Naive thymus-derived CD8-positive, alpha-beta T cell (primary cell): ENCODE measurements at places on chromosomes 2 and 18. TPM values are rescaled to one million over a fixed set of nuclear protein-coding genes. Genes with fewer than 3 reads are reported as not detected.
A peak's percentile ranks its signal among the peaks of the same experiment; 100 is the strongest.

NT5C1B gene
- 0.60 TPM for polyA plus RNA-seq

MTCL1 gene
- polyA plus RNA-seq, result not detected

DCC gene
- not detected for polyA plus RNA-seq

DRC1 gene
- polyA plus RNA-seq, result not detected

DLX1 gene
- not detected for polyA plus RNA-seq

- H3K4me3 ChIP-seq, result no peak overlapping the region
- no peak overlapping the region for H3K27ac ChIP-seq
- no peaks in the 10 kb centered on the region for H3K36me3 ChIP-seq
- no peaks in the 10 kb centered on the region for H3K4me1 ChIP-seq
- H3K27me3 ChIP-seq, result no peaks in the 10 kb centered on the region
These were observed 217.8 kb upstream of the NXPH2 start for GRCh38 chr2:138997856-138998517.

- no peak overlapping the region for H3K27ac ChIP-seq
- no peak for DNase-seq
- H3K36me3 ChIP-seq, result no peaks in the 10 kb centered on the region
- H3K27me3 ChIP-seq, result no peaks in the 10 kb centered on the region
- no peaks in the 10 kb centered on the region for H3K4me1 ChIP-seq
These were observed 46.4 kb downstream of the ZNF804A start for GRCh38 chr2:184644685-184645084.

GRCh38 chr18:58043491-58044369 lies at the start of gene NEDD4L:
Gene NEDD4L (plus strand): TSS chr18:58044226. CDS start chr18:58044661, 435 bp downstream.
- no peaks in the 10 kb centered on the region for H3K27me3 ChIP-seq
- DNase-seq, result peak; percentile 82
- H3K4me1 ChIP-seq, result peaks cover 24% of the 10 kb centered on the region
- peak within 1 kb of the TSS; percentile 89 for H3K4me3 ChIP-seq
- H3K36me3 ChIP-seq, result no peaks in the 10 kb centered on the region

DNA sequence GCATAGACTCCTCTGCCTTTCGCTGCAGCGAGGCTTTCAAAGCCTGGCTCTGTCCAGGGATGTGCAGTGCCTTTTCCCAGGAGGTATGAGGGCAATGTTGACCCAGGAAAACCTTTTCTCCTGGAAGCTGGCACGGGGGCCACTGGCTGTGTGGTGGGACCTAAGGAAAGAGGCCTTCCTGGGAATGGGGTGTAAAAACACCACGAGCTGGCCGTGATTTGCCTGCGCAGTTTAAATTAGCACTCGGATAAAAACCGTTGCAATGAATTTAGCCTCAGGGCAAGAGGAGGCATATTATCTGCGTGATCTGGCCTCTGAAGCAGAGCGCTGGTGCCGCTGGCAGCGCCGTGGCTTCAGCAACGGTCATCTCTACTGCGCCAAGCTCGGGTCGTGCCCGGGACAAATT lies 3.0 kb downstream of the OSR1 start:
- DNase-seq, result no peak
- H3K4me1 ChIP-seq, result peaks cover 28% of the 10 kb centered on the region
- peak overlapping the region; percentile 44 for H3K4me3 ChIP-seq

GRCh38 chr2:190831941-190832340 lies 48.7 kb upstream of the GLS start:
- no peak overlapping the region for H3K4me3 ChIP-seq
- H3K27me3 ChIP-seq, result no peaks in the 10 kb centered on the region
- no peaks in the 10 kb centered on the region for H3K4me1 ChIP-seq
